Activated CD4-positive, alpha-beta T cell treated with anti-CD3 and anti-CD28 coated beads for 36 hours (primary cell): ENCODE measurements at places on chromosomes 2 and 18. TPM values are rescaled to one million over a fixed set of nuclear protein-coding genes. Genes with fewer than 3 reads are reported as not detected.

VWA3B gene
- not detected for total RNA-seq

NT5DC4 gene
- total RNA-seq: not detected

LRP1B gene
- not detected for total RNA-seq

SLC4A3 gene
- 0.05 TPM for total RNA-seq

VSNL1 gene
- not detected for total RNA-seq

ZNF396 gene
- total RNA-seq: 1.1 TPM

ABCG8 gene
- total RNA-seq: not detected

CD207 gene
- total RNA-seq: not detected

SCG2 gene
- total RNA-seq: not detected

ACTR1B gene
- 92.0 TPM for total RNA-seq

GLI2 gene
- not detected for total RNA-seq

FAM228B gene
- total RNA-seq: 5.2 TPM

GCKR gene
- not detected for total RNA-seq
